Liver (tissue), 10 donors: ENCODE measurements at places on chromosomes 6 and 20.

- no peak for DNase-seq
Measured at GRCh38 chr6:165906-166305, 126.4 kb upstream of the DUSP22 start.

GRCh38 chr6:77356821-77357220 is 106.5 kb downstream of the HTR1B start:
- no peak for DNase-seq

DNA sequence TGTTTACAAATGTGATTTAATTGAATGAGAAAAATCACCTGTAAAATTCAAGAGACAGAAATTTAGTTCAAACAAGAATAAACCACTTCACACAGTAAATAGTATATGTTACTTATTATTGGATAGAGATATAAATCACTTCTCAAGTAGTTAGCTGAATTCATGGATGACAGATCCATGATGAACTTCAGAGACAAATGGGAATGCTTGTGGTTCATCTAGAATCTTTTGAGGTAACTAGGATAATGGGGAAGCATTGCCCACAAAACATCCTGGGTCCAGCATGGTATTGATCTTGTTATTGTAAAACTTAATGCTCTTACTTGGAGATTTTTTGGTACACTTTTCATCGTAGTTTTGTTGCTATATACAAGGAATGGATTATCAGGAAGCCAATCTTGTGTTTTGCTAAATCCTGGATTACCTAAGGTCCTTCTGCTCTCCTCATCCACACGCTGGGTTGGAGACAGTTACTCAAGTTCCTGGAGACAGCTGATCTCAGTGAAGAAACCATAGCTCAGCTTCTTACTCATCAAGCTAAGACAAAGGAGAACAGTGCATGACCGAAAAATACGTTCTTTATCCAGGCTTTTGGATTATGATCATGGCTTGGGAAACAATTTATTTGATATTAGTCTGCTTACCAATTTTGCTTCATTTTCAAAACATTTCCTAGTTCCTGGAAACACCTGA is 142.5 kb upstream of the PREP start:
- no peak for DNase-seq

GRCh38 chr6:109892451-109893435 is 85.4 kb upstream of the GPR6 start:
- DNase-seq, result no peak

GRCh38 chr20:41889126-41889843 is 271.1 kb upstream of the CHD6 start:
- DNase-seq, result no peak

- DNase-seq, result no peak
Measured at GRCh38 chr6:56795466-56796195, 152.9 kb upstream of the DST start.

DNA sequence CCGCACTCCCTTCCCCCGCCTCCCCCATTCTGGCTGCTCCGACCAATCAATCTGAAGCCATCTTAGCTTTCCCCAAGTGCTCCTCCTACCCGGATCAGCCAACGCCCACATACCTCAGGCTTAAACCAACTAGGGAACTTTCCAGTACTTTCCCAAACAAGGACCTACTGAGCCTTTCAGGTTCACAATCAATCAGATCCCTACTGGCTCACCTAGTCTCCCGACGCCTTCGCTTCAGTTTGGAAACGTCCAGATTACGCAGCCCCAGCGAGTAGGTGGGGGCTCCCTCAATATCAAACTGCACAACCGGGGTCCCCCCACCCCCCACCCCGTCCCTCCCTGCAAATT is 432 bp downstream of the HSPA1L start:
- peak; percentile 84 for DNase-seq

DNA sequence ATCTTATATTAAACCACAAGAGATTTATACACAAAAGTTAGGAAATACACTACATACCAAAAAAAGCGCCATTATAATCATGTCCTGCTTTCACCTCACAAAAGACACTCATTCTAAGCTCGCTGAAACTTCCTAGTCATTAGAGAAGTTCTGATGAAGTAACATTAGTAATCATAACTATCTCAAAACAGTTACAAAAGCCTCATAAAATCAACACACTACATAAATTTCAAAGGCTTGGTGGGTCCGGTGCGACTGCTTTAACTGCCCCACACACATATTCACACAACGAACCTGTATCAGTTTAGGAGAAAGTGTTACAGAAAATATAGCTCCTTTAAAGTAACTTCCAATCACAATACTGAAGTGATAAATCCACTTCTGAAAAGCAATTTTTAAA is 1.9 kb downstream of the PHIP start:
- no peak for DNase-seq

- DNase-seq, result no peak
Measured at GRCh38 chr20:58042591-58042990, 185.9 kb downstream of the ANKRD60 start.
